ENCODE measurements at places on chromosomes 12 and 14. TPM values are rescaled to one million over a fixed set of nuclear protein-coding genes. Genes with fewer than 3 reads are reported as not detected.

PRH2 gene
- polyA plus RNA-seq, result not detected

ESR2 gene
- polyA plus RNA-seq, result 2.6 TPM

TSHR gene
- polyA plus RNA-seq, result not detected

PKP2 gene
- not detected for polyA plus RNA-seq

GNB3 gene
- polyA plus RNA-seq, result not detected

PMCH gene
- not detected for polyA plus RNA-seq

TOMM20L gene
- not detected for polyA plus RNA-seq

DNA sequence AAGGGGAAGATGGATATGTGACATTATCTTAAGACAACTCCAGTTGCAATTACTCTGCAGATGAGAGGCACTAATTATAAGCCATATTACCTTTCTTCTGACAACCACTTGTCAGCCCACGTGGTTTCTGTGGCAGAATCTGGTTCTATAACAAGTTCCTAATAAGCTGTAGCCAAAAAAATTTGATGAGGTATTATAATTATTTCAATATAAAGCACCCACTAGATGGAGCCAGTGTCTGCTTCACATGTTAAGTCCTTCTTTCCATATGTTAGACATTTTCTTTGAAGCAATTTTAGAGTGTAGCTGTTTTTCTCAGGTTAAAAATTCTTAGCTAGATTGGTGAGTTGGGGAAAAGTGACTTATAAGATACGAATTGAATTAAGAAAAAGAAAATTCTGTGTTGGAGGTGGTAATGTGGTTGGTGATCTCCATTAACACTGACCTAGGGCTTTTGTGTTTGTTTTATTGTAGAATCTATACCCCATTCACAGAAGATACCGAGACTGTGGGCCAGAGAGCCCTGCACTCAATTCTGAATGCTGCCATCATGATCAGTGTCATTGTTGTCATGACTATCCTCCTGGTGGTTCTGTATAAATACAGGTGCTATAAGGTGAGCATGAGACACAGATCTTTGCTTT lies 36.9 kb downstream of the PSEN1 start:
- no peak overlapping the region for H3K27ac ChIP-seq
- peak; percentile 17 for DNase-seq
- no peaks in the 10 kb centered on the region for H3K27me3 ChIP-seq
- peaks cover 5% of the 10 kb centered on the region for H3K4me1 ChIP-seq
- no peak overlapping the region for H3K4me3 ChIP-seq

DNA sequence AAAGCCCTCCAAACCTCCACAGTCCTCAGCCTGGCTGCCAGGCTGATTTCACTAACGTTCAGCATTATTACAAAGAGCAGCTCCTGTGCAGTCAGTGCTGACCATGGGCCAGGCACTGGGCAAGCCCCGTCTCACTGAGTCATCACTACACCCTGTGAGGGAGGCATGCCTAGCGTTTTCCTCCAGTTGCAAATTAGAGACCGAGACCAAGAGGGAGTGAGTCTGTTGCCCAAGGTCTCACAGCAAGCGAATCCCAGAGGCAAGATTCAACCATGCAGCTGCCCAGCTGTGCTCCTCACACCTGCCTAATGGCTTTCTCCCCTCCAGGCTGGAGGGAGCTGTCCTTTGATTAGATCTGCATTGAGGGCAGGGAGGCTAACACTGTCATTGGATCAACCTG lies 229.3 kb upstream of the LHX5 start:
- H3K27me3 ChIP-seq, result peaks cover 28% of the 10 kb centered on the region
- H3K27ac ChIP-seq, result no peak overlapping the region
- no peaks in the 10 kb centered on the region for H3K36me3 ChIP-seq
- H3K4me1 ChIP-seq, result no peaks in the 10 kb centered on the region

DNA sequence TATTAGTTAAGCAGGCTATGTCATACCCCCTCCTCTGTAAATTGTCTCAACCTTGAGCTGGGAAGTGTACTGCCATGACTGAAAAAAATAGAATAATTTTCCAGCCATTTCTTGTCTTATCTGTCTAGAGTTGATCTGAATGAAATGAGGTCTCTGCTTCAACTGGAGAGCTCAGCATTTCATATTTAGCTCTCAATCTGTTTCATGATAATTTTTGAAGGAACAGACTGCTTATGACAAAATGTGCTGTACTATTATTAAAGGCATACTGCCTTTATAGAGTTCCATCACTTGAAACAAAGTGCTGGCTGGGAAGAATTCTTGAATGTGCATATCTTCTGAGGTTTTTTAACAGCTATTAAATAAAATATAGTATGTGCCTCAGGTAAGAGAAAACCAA lies 19.1 kb downstream of the PTPRO start:
- H3K4me3 ChIP-seq, result no peak overlapping the region
- no peaks in the 10 kb centered on the region for H3K4me1 ChIP-seq
- peaks cover 17% of the 10 kb centered on the region for H3K27me3 ChIP-seq
- no peak overlapping the region for H3K27ac ChIP-seq
- no peak for DNase-seq

DNA sequence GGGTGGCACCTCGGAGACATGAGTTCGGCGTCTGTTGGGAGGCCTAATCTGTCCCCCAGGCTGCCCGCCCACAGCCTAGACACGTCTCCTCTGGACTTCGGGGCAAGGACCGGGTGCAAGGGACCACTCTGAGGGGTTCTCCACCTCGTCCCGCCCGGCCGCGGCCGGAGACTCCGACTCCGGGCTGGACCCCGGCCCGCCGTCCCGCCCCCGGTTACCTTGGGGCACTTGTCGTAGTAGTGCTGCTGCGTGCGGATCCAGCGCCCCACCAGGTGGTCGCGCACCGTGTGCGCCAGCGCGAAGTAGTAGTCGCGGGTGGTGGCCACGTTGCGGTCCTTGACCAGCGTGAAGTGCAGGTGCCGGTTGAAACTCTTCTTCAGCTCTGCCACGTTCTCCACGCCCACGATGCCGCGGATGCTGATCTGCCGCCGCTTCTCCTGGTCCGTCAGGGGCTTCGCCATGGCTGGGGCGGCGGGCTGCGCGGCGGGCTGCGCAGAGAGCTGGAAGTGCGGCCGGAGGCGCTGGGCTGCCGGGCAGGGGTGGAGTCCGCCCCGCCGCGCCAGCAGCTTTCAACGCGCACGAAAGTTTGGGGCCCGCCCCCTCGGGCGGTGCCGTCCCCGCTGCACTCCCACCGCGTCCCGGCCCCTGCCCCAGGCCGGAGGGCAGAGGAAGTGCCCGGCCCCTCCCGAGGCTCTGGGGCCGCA lies at the start of gene PYGL:
PYGL (minus strand) TSS at position 541 of the 704 bp plus-strand sequence; CDS start at position 461, 80 bp downstream.
- H3K27me3 ChIP-seq, result peaks cover 40% of the 10 kb centered on the region
- H3K4me1 ChIP-seq, result peaks cover 17% of the 10 kb centered on the region
- no peaks in the 10 kb centered on the region for H3K36me3 ChIP-seq

DNA sequence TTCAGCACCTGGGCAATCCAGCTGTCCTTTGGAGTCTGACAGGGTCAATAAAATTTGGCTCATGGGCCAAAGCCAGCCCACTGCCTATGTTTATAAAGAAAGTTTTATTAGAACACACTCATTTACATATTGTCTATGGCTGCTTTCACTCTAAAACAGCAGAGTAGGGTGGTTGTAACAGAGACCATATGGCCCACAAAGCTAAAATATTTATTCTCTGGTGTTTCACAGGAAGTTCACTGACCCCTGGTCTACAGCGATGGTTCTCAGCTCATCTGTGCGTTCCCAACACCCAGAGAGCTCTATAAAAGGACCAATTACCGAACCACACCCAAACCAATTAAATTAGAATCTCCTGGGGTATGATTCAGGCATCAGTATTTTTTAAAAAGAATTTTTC lies 37.7 kb upstream of the RTRAF start:
- H3K4me3 ChIP-seq, result no peak overlapping the region
- H3K36me3 ChIP-seq, result peaks cover 52% of the 10 kb centered on the region
- peaks cover 5% of the 10 kb centered on the region for H3K4me1 ChIP-seq
- peak overlapping the region; percentile 67 for H3K27ac ChIP-seq
- no peak for DNase-seq

- peaks cover 24% of the 10 kb centered on the region for H3K4me1 ChIP-seq
- peak overlapping the region; percentile 39 for H3K27ac ChIP-seq
- no peak for DNase-seq
- peaks cover 8% of the 10 kb centered on the region for H3K36me3 ChIP-seq
- H3K4me3 ChIP-seq, result no peak overlapping the region
Observed at GRCh38 chr12:89893972-89894706, 185.5 kb upstream of the ATP2B1 start.

DNA sequence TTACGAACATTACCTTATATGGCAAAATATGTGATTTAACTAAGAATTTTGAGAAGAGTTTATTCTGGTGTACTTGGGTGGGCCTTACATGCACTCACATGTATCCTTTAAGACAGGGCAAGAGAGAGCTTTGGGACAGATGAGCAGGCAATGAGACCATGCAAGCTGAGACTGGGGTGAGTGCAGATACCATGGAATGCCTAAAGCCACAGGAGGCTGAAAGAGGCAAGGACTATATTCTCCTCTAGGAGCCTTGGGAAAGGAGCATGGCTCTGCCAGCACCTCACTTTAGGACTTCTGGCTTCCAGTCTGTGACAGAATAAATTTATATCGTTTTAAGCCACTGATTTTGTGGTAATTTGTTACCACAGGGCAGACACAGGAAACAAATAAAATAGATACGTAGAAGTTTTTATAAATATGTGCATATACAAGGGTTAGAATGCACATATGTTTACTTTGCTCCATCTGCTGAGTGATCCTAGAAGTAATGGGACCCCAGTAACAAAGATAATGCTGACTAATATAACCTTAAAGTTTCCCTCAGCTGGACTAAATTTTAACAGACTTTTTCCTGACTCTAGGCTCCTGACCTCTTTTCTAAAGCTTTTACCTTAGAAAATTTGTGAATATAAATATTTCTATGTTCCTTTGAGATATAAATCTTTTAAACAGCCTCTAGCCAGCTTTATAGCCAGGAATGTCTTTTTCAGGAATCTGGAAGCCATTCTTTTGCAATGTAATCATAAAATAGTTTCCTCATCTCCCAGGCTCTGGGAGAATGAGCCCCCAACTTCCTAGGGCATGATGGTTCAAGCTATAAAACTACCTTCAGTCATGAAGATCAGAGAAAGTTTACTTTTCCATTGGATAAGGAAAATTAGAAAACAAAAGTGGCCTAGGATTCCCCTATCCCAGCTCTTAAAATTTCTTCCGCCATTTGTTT lies 216.8 kb downstream of the PPFIA2 start:
- no peak overlapping the region for H3K27ac ChIP-seq
- H3K36me3 ChIP-seq, result no peaks in the 10 kb centered on the region
- H3K27me3 ChIP-seq, result no peaks in the 10 kb centered on the region
- H3K4me3 ChIP-seq, result no peak overlapping the region

GRCh38 chr14:61341275-61342206 lies 20.2 kb downstream of the PRKCH start:
- H3K27me3 ChIP-seq, result no peaks in the 10 kb centered on the region
- no peak for DNase-seq
- peaks cover 3% of the 10 kb centered on the region for H3K4me1 ChIP-seq
- H3K36me3 ChIP-seq, result no peaks in the 10 kb centered on the region
- H3K27ac ChIP-seq, result no peak overlapping the region
- no peak overlapping the region for H3K4me3 ChIP-seq

DNA sequence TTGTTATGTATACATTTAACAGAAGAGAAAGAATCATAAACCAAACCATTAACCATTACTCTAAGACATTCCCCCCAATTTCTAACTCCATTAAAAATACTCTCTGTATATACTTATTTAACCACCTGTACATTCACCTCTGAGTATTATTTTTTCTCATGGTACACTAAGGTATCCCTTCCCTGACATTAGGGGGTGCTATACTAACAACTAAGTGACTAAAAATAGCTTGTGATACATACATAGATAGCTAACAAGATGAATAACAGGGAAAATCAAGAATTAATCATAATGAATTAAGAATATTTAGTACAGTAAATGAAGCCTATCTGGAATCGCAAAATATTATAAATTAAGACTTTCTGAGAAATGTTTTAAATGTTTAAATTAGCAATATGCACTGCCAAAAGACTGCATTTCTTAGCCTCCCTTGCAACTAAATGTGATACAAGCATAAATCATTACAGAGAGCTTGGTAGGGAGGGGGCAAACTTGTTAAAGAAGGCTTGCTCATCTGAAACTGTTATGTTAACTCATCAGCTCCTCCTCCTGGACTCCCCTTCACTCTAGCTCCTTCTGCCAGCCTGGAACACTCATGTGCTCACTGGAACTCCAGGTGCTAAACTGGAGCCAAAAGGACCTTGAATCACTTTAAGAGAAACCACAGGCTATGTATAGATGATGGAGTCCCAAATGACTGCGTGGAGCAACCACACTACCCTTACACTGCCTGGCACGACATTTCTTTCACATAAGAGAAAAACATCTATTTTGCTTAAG lies 14.9 kb downstream of the C2CD5 start:
- H3K36me3 ChIP-seq, result peaks cover 13% of the 10 kb centered on the region
- no peaks in the 10 kb centered on the region for H3K27me3 ChIP-seq
- H3K4me3 ChIP-seq, result no peak overlapping the region
- peak; percentile 40 for DNase-seq
- peak overlapping the region; percentile 84 for H3K27ac ChIP-seq

GRCh38 chr12:68838046-68838886 lies 30.3 kb downstream of the MDM2 start:
- no peaks in the 10 kb centered on the region for H3K4me1 ChIP-seq
- no peak overlapping the region for H3K4me3 ChIP-seq
- H3K36me3 ChIP-seq, result peaks cover 23% of the 10 kb centered on the region
- H3K27me3 ChIP-seq, result no peaks in the 10 kb centered on the region

DNA sequence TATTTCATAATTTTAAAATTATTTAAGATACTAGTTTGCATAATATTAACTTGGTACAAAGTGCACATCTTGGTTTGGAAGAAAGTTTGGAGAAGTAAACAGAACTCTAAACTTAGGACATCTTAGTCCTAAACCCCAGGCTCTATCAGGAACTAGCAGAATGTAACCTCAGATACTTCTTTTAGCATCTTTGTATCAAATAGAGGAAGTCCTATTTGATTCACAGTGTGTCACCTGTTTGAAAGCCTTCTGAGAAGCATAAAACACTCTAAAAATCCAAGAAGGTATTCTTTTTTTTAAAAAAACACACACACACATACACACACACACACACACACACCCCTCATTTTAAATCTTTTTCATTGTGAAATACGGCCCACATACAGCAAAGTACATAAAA lies 12.0 kb upstream of the RNU6-7 start:
- H3K36me3 ChIP-seq, result no peaks in the 10 kb centered on the region
- H3K4me3 ChIP-seq, result no peak overlapping the region
- H3K27me3 ChIP-seq, result no peaks in the 10 kb centered on the region

GRCh38 chr12:66852765-66853164 lies 173.9 kb upstream of the GRIP1 start:
- H3K27ac ChIP-seq, result no peak overlapping the region
- H3K27me3 ChIP-seq, result no peaks in the 10 kb centered on the region
- no peaks in the 10 kb centered on the region for H3K36me3 ChIP-seq
- DNase-seq, result no peak
- H3K4me1 ChIP-seq, result no peaks in the 10 kb centered on the region

GRCh38 chr14:22850944-22851764 lies 14.8 kb downstream of the MMP14 start:
- peaks cover 25% of the 10 kb centered on the region for H3K27me3 ChIP-seq
- no peak for DNase-seq
- no peak overlapping the region for H3K27ac ChIP-seq
- H3K36me3 ChIP-seq, result no peaks in the 10 kb centered on the region
- peaks cover 14% of the 10 kb centered on the region for H3K4me1 ChIP-seq
- no peak overlapping the region for H3K4me3 ChIP-seq

All from naive B cell (primary cell).